C1 segment of cervical spinal cord (tissue), 14 donors: ENCODE measurements at places on chromosomes 16 and 17.

DNA sequence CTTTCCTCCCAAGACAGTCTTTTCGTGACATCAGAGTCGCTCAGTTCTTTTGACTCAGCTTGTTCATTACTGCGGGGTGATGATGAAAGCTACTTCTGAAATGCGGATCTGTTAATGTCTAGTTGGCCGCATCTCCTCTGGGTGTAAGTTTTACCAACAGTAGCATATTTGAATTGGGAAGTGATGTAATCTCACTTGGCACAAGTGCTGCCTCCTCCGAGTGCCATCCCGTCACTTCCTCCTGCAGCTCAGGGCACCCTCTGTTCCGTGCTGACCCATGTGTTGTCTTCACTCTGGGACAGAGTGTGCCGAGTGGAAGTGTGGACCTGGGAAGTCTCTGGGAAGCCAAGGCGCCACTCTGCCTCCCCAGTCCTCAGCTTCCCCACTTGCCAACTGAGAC is 8.9 kb downstream of the ADAD2 start:
- DNase-seq = peak; percentile 28

GRCh38 chr17:56592487-56593085 is 913 bp upstream of the NOG start:
- DNase-seq = peak; percentile 52

- no peak for DNase-seq
Measured at GRCh38 chr17:69047368-69048263, 13.1 kb downstream of the ABCA9 start.

GRCh38 chr16:73365016-73365551 is 317.2 kb upstream of the ZFHX3 start:
- no peak for DNase-seq

DNA sequence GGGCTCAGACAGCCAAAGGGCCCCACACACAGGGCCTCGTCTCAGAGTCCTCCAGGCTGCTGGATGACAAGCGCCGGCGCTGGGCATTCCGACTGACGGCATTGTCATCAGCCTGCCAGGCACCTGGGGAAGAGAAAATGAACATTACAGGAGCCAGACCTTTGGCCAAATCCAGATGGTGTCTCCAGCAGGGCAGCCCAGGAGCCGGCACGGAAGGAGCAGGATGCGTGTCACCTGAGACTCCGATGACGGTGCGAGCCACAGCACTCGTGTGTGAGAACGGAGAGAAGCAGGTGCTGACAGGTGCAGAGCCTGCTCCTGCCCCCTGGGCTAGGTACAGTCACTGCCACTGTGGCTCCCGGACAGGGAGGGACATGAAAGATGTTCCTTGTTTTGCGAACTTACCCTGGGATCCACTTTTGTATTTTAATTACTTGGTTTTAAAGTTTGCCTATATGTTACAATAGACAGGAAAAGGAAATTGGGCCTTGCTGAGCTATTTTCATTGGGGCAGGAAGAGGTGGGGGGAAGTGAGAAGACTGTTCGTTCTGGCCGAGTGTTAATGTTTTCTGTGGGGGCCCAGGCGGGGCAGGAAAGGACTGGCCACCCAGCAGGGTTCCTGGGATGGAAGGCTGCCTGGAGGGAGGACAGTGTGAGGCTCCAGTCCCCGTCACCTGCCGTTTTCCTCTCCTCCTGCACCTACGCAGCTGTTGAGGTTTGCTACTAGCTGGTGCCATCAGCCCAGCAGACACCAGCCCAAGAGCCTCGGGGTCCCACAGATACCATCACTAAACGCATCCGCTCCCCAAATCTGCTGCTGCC is 4.4 kb upstream of the FOXJ1 start:
- DNase-seq = no peak

- DNase-seq = peak; percentile 55
Measured at GRCh38 chr17:29292992-29293889, 707 bp downstream of the NUFIP2 start.

DNA sequence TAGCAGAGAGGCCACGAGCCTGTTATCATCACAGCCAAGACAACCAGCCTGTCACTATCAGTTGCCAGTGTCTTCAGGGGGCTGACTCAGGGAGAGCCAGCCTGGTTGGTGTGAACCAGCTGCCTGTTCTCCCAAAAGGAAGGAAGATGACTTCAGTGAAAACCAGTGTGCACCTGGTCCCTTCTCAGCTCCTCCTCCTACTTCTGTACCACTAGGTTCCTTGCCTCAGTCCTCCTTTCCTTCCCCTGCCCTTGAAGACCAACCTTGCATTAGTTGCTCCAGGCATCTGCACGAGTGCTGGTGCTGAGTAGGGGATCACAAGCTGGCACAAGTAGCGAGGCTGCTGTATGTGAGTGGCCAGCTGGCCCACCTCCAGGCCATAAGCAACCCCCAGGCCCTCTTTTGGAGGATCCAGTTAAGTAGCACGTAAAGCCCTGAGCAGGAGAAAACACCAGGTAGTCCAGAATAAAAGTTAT is 8.5 kb downstream of the TUBG1 start:
- DNase-seq = no peak

DNA sequence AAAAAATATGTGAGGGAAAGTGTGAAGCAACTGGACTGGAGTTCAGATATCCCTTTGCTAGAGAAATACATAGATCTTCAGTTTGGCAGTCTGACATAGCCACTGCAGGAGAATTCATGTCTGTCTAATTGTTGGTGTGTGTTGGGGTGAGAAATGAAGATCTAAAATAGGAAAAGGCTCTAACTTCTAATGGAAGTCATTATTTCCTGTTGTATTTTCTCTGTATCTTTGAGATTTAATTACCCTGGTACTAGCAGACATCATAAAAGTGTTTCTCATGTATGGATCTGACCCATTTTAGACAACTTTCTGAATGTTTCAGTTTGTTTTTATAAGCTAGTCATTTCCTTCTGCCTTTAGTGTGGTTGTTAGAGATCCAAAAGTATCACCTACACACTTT is 128.3 kb downstream of the NLK start:
- DNase-seq = no peak

DNA sequence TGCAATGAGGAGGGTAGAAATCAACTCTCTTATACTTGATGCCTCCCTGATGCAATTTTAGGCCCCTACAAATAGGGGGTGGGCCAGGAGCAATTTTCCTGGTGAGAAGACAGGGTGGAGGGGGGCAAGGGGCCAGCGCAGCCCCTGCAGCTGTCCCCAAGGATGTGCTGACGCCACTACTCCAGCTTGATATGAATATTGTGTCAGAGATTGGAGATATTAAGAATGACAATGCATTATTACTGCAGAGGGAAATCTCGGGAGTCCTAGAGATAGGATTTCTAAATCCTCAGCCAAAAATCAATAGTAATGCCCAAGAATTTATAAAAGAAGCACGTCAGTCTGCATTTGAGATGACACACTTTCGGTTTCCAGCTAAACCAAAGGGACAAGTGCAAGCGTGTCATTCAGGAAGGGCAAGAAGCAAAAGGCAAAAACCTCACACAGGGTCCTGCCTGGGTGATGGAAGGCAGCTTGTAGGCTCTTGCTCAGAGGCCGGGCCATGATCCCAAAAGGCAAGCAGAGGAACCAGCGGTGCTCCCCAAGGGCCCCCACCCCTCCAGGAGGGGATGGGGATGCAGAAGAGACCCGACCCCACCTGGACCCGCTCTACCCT is 178.8 kb downstream of the C16orf78 start:
- DNase-seq = no peak

- DNase-seq = no peak
Measured at GRCh38 chr17:44012391-44012790, 2.4 kb downstream of the TMEM101 start.
